ENCODE measurements at places on chromosomes 12 and 14.

GRCh38 chr12:80156306-80156705 is 57.0 kb downstream of the OTOGL start:
- no peak for ATAC-seq

GRCh38 chr12:5000204-5000603 is 43.5 kb upstream of the KCNA5 start:
- ATAC-seq, result peak; percentile 19

DNA sequence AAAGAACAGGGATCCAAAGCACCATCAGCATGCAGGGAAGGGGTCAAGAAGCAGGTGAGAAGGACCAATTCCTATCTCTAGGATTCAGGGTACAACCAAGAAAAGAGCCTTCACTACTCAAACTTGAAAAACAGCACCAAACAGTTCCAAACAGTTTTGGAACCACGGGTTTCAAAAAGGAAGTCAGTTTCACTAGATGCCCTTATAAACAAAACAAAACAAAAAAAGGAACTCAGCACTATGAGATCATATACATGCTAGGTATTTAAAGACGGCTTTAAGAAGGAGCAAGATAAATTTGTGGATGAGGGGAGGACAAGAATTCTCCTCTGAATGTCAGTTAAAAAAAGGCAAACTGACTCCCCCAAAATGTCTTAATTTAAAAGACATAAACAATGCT is 6.0 kb downstream of the INSM2 start:
- no peak for ATAC-seq

- no peak for ATAC-seq
These were observed 89.1 kb upstream of the ZDHHC17 start for GRCh38 chr12:76674669-76675315.

GRCh38 chr14:73459959-73460358 is 1.6 kb upstream of the NUMB start:
- ATAC-seq, result no peak
